Stimulated activated CD8-positive, alpha-beta memory T cell treated with anti-CD3 and anti-CD28 coated beads, Interleukin-4, amount 100 ng/mL, for 24 hours (primary cell): ENCODE measurements at places on chromosomes 13 and 19.

GRCh38 chr13:33087790-33088189, 71.6 kb downstream of the KL start:
- no peak for DNase-seq

DNA sequence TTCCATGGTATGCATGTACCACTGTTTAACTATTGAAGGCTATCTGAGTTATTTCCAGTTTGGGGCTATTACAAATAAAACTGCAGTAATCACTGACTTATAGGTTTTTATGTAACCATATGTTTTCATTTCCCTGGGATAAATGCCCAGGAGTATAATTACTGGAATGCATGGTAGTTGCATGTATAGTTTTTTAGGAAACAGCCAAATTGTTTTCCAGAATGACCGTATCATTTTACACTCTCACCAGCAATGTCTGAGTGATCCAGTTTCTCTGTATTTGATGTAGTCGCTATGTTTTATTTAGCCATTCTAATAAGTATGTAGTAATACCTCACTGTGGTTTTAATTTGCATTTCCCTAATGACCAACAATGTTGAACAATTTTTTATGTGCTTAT, 42.0 kb downstream of the CYSLTR2 start:
- no peak for DNase-seq

GRCh38 chr13:87698268-87698667, 27.1 kb downstream of the SLITRK5 start:
- DNase-seq, result no peak

GRCh38 chr13:105144020-105144419, 1391.4 kb downstream of the EFNB2 start:
- no peak for DNase-seq

GRCh38 chr13:45807520-45808099, 43.9 kb downstream of the SIAH3 start:
- no peak for DNase-seq

GRCh38 chr19:6322284-6322683, 11.1 kb downstream of the ACER1 start:
- no peak for DNase-seq

- no peak for DNase-seq
Measured at GRCh38 chr19:58319241-58319640, 7.6 kb upstream of the ZSCAN22 start.

DNA sequence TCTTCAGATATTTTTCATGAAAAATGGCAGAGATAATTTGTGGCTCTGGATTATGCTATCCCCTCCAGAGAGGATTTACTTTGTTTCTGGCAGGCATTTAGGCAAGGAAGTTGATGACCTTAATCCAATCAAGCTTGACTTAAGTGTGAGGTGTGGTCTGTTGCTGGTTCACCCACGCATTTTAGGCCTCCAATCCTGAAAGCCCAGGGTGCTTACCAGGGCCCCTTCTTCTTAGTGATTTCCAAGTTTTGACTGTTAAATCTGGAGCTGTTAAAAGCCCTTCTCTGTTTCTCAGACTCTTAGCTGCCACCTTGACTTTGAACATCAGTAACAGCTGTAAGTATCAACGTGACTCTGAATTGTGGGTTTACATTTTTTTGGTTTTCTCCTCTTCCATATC, 161.8 kb downstream of the DNAJC15 start:
- no peak for DNase-seq

DNA sequence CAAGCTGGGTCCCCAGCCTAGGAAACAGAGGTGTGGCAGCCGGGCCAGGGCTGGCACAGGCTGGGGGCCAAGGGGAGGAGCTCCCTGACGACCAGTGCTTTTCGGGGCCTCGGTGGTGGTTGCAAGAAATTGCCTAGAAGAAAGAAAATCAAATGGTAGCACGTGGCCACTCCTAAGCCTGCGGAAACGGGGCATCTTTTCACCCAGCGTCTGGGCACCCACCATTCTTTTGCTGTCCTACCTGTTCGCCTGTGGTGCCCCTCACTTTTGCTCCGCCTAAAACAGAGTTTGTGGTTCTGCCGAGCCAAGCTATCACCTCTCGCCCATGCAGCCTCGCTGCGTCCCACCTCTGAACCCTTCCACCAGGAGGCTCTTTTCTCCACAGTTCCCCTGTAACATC, 7.1 kb upstream of the KRTDAP start:
- no peak for DNase-seq

- no peak for DNase-seq
Measured at GRCh38 chr19:10006335-10006708, 4.0 kb downstream of the COL5A3 start.

GRCh38 chr13:112723771-112724170, 33.9 kb downstream of the ATP11A start:
- DNase-seq, result no peak

- DNase-seq, result no peak
Measured at GRCh38 chr19:35348911-35349611, 1.4 kb downstream of the FFAR1 start.

- no peak for DNase-seq
Measured at GRCh38 chr13:41398494-41399170, 58.7 kb upstream of the RGCC start.

GRCh38 chr13:91076830-91077229, 270.7 kb upstream of the MIR17HG start:
- DNase-seq, result no peak

- no peak for DNase-seq
Measured at GRCh38 chr13:113947311-113948033, 26.4 kb downstream of the C13orf46 start.

GRCh38 chr13:94595001-94595949, 677 bp downstream of the TGDS start:
- peak; percentile 16 for DNase-seq

GRCh38 chr13:75841905-75842304, 205.8 kb downstream of the LMO7 start:
- no peak for DNase-seq

- no peak for DNase-seq
Measured at GRCh38 chr13:97892717-97893116, 60.8 kb upstream of the IPO5 start.

DNA sequence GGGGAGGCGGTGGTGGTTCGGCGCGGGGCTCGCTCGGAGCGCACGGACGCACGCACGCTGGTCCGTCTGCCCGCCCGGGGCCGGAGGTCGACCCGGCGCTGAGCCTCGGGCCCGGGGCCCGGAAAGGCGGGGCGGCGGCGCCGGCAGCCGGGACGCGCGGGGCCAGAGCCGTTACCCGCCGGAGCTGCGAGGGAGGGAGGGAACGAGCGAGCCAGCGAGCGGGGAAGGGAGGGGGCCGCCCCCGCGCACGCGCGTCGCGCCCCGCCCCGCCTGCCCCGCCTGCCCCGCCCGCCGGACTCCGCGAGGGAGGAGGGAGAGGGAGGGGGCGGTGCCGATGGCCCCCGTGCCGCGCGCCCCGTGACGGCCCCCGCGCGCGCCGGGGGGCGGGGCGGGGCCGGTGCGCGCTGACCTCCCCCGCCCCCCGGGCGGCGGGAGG, 15.0 kb downstream of the CIC start:
- DNase-seq, result peak; percentile 57

DNA sequence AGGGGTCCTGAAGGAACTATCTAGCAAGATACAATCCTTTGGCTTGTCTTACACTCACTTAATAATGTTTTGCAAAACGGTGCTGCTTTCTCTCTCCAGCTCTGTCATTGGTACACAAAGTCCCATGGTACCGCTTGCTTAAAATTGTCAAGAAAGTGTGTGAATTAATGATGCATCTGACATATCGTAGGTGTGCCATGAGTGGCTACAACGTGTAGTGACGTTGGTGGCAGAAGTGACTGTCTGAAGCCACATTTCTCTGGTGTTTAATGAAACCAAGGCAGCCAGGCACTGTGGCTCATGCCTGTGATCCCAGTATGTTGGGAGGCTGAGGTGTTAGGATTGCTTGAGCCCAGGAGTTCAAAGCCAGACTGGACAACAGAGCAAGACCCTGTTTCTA, 2.6 kb downstream of the HSH2D start:
- no peak for DNase-seq

DNA sequence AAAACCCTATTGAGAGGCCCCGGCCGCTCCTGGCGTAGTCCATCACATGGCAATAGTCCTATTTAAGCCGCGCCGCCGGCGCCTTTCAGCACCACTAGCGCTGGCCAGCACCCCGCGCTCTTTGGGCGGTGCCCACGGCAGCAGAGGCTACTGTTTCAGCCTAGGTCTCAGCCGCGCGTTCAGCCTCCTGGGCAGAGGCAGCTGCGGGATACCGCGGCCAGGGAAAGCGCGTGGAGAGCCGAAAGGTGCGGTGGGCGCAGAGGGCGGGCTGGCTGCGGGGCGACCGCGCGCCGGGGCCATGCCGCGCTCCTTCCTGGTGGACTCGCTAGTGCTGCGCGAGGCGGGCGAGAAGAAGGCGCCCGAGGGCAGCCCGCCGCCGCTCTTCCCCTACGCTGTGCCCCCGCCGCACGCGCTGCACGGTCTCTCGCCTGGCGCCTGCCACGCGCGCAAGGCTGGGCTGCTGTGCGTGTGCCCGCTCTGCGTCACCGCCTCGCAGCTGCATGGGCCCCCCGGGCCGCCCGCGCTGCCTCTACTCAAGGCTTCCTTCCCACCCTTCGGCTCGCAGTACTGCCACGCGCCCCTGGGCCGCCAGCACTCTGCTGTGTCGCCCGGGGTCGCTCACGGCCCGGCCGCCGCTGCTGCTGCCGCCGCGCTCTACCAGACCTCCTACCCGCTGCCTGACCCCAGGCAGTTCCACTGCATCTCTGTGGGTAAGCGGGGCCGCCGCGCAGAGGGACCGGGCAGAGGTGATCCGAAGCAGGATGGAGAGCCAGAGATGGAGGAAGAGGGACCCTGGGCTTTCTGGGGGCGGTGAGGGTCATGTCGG, at the start of gene GSX1:
Gene GSX1, plus strand, starts transcription at position 91 of the 826 bp plus-strand sequence. Its CDS starts 208 bp downstream, at position 299.
- DNase-seq, result peak; percentile 20
